ENCODE measurements at places on chromosomes 1 and 21. TPM values are rescaled to one million over a fixed set of nuclear protein-coding genes. Genes with fewer than 3 reads are reported as not detected.

DNA sequence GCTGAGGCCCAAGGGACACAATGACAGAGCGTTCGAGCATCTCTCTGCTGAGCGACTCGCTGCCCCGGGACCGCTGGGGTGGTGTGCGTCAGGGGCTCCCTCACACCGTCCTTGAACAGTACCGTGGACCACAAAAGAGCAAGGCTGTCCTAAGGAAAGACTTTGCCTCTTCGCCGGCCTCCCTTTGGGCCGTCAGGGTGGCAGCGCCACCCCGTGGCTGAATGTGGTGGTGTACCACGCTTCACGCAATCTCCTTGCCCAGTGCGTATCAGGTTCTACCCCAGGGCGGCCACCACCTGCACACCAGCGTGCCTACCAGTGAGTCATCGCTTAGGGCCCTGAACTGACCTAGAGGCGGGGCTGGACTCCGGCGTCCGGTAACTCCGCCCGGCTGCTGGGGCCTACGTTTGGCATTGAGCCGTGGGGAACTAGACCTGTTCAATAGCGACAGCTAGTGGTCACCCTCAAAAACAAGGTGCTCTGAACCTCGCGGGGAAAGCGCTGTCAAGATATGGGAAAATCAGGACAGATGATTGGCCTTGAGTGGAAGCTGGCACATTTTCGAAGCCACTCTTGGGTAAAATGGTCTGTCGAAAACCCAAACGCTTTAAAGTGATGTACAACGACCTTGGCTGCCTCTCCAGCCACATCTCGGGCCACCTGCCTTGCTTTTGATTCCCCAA, 8.1 kb upstream of the TRAF3IP3 start:
- no peaks in the 10 kb centered on the region for H3K36me3 ChIP-seq
- H3K4me1 ChIP-seq = peaks cover 5% of the 10 kb centered on the region

- no peak for DNase-seq
- no peaks in the 10 kb centered on the region for H3K27me3 ChIP-seq
- no peaks in the 10 kb centered on the region for H3K36me3 ChIP-seq
- no peak overlapping the region for H3K4me3 ChIP-seq
These were observed 56.1 kb upstream of the TLR5 start for GRCh38 chr1:223199094-223199647.

DNA sequence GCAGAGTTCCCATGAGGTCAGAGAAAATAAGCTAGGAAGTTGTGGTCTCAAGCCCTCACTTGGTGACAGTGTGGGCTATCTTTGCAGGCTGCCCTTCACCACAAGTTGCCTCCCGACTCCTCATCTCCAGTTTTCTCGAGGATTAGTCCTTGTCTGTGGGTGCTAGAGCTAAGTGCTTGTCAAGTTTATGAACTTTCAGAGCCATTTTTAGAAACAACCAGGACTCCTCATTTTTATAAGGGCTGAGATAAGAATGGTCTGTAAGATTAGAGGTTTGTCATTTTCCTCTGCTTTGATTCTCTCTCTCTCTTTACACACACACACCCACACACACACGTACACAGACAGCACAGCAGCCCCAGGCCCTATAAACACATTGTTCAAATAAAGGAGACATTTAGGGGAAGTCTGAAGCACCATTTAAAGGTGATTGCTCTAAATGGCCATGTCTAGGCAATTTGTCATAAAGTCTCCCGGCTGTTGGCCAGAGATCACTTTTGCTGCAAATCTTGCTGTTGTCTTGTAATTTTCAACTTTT, 127.2 kb downstream of the LACTBL1 start:
- H3K27me3 ChIP-seq = no peaks in the 10 kb centered on the region
- H3K4me1 ChIP-seq = no peaks in the 10 kb centered on the region
- H3K36me3 ChIP-seq = no peaks in the 10 kb centered on the region
- H3K4me3 ChIP-seq = no peak overlapping the region
- no peak for DNase-seq
- no peak overlapping the region for H3K27ac ChIP-seq

- H3K27ac ChIP-seq = no peak overlapping the region
- H3K4me3 ChIP-seq = no peak overlapping the region
- no peaks in the 10 kb centered on the region for H3K27me3 ChIP-seq
- H3K4me1 ChIP-seq = no peaks in the 10 kb centered on the region
These were observed 70.1 kb downstream of the PCBP3 start for GRCh38 chr21:45713613-45714012.

The RAP1GAP gene
- total RNA-seq = 62.4 TPM

The RNF186 gene
- total RNA-seq = not detected

The DPYD gene
- total RNA-seq = 82.7 TPM
